CD4-positive, alpha-beta T cell (primary cell): ENCODE measurements at places on chromosomes 1 and 21. TPM values are rescaled to one million over a fixed set of nuclear protein-coding genes. Genes with fewer than 3 reads are reported as not detected.

Gene ITLN1
- total RNA-seq, result not detected

Gene SPRR2D
- total RNA-seq, result not detected

Gene NIBAN1
- 20.4 TPM for total RNA-seq

DNA sequence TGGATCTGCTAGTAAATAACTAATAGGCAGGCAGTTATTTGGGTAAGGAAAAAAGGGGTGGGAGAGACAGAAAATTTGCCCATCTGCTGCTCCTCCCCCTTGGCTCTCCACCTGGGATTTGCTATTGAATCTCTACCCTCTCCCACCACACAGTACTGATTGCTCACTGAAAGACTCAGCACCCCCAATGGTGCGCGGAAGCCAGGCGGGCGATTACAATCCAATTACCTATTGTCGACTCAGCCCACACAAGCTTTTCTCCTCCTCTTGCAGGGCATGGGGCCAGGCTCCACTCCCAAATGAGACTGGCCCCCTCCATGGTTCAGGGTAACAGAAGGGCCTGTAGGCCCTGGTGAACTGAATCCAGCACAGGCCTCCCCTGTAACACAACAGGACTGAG, 2.7 kb upstream of the HMGN2 start:
- DNase-seq, result no peak
- H3K36me3 ChIP-seq, result peaks cover 49% of the 10 kb centered on the region
- no peak overlapping the region for H3K4me3 ChIP-seq

- H3K4me1 ChIP-seq, result no peaks in the 10 kb centered on the region
- no peak overlapping the region for H3K27ac ChIP-seq
- H3K4me3 ChIP-seq, result no peak overlapping the region
- H3K27me3 ChIP-seq, result peaks cover 2% of the 10 kb centered on the region
- H3K36me3 ChIP-seq, result no peaks in the 10 kb centered on the region
- DNase-seq, result no peak
Measured at GRCh38 chr1:19034721-19035120, 78.2 kb upstream of the IFFO2 start.

DNA sequence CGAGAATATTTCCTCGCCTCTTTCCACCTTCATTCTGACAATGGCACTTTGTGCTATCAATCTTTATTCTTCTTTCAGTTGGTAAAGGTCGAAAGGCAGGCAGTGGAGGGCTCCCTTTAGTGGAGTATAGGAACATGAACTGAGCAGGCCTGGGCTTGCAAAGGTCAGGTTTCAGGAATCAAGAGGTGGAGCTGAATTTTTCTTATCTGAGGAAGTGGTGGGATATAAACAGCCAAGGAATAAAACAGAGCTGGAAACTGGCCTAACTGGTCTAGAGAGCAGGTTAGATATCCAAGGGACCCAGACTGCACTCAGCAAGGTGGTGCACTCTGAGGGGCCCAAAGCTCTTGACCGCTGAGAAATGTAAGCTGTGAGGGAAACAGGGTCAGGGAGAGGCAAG, 99.1 kb downstream of the PLA2G4A start:
- no peaks in the 10 kb centered on the region for H3K36me3 ChIP-seq
- H3K27me3 ChIP-seq, result no peaks in the 10 kb centered on the region
- no peaks in the 10 kb centered on the region for H3K4me1 ChIP-seq
- no peak for DNase-seq
- no peak overlapping the region for H3K4me3 ChIP-seq

GRCh38 chr1:206872139-206872538, 6.7 kb downstream of the IL20 start:
- no peak overlapping the region for H3K4me3 ChIP-seq
- H3K27ac ChIP-seq, result no peak overlapping the region
- H3K36me3 ChIP-seq, result no peaks in the 10 kb centered on the region
- no peaks in the 10 kb centered on the region for H3K27me3 ChIP-seq

DNA sequence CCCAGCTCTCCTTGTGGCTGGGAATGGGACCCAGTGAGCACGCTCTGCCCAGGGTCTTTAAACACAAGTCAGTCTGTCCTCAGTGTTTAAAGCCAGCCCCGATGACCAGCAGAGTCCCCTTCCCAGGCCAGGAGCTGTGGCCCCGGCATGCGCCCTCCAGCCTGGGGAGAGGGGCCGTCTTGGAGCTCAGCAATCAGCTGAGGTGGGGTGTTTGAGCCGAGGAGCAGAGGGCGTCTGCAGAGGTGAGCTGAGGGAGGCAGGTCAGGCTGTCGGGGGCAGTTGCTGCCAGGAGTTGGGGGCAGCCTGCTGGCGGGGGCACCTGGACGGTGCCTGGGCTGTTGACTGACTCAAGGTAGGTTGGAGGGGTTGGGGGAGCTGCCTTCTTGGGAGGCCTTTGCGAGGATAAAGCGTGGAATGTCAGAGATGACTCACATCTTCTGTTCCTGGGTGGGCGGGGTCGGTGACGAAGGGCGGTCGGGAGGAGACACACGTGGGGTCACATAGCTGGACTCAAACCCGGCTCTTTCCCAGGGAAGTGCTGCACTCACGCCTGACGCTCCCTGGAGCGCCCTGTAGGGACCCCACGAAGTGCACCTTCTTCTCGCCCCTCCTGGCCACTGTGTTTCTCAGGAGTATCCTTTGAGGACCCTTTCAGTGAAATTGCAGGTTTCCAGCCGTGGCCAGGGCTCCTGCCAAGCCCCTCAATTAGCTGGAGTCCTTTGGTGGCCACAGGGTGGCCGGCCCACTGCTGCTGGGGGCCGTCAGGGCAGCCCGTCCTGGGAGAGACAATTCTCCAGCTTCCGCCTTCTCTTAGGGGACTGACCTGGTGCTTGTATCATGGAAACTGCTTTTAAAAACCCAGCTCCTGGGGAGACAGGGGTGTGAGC, 86.2 kb downstream of the SIK1 start:
- H3K27me3 ChIP-seq, result no peaks in the 10 kb centered on the region
- H3K4me3 ChIP-seq, result no peak overlapping the region
- H3K27ac ChIP-seq, result no peak overlapping the region
- DNase-seq, result no peak
- no peaks in the 10 kb centered on the region for H3K36me3 ChIP-seq
- no peaks in the 10 kb centered on the region for H3K4me1 ChIP-seq
